ENCODE measurements at places on chromosomes 6 and 20.

- no peak overlapping the region for H3K27ac ChIP-seq
- no peak for DNase-seq
- no peaks in the 10 kb centered on the region for H3K27me3 ChIP-seq
- no peaks in the 10 kb centered on the region for H3K36me3 ChIP-seq
- peak overlapping the region; percentile 93 for H3K4me3 ChIP-seq
These were observed 1.4 kb downstream of the CDK5RAP1 start for GRCh38 chr20:33399924-33400323.

DNA sequence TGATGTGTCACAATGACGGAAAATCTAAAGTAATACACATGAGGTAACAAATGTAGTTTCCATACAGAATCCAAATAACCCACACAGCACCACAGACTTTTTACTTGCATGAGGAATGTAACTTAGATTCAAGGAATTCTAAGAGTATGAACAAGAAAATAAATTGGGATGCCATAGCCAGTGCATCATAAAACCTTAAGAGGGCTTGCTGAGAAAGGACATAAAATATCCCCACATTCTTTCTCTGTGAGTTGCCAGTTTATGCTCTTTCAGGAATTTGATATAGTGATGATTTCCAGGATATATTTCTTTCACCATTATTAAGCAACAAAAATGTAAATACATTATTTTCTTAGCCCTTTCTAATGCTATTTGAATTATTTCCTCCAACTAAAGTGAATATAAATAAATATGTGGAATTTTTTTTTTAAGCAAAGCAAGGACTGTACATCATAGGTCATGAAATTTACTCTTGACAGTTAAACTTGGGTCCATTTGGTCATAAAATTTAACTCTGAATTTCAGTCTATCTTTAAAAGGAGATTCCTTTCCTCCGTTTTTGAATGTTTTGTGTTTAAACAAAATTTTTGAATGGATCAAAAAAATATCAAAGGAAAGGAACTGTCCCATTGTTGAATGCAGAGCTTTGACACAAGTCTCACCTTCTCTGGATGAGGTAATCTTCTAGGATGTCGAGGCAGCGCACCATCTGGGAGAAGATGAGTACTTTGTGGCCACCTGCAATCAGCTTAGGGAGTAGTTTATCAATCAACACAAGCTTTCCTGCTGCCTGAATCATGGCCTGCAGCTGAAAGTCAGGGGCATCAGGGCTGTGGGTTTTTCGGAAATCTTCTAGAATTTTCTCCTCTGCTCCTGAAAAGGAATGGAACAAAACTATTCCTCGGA is 116.3 kb upstream of the EMILIN3 start:
- no peak overlapping the region for H3K4me3 ChIP-seq
- H3K27ac ChIP-seq = no peak overlapping the region
- peaks cover 18% of the 10 kb centered on the region for H3K4me1 ChIP-seq
- no peaks in the 10 kb centered on the region for H3K27me3 ChIP-seq
- no peak for DNase-seq

- no peaks in the 10 kb centered on the region for H3K27me3 ChIP-seq
- DNase-seq = no peak
- no peak overlapping the region for H3K27ac ChIP-seq
- H3K4me1 ChIP-seq = no peaks in the 10 kb centered on the region
- no peaks in the 10 kb centered on the region for H3K36me3 ChIP-seq
These were observed 8.8 kb downstream of the DDR1 start for GRCh38 chr6:30893001-30893591.

GRCh38 chr6:33719326-33719987 is 8.0 kb upstream of the UQCC2 start:
- H3K36me3 ChIP-seq = no peaks in the 10 kb centered on the region
- peaks cover 7% of the 10 kb centered on the region for H3K27me3 ChIP-seq
- H3K4me3 ChIP-seq = no peak overlapping the region
- no peak overlapping the region for H3K27ac ChIP-seq
- no peak for DNase-seq
- peaks cover 9% of the 10 kb centered on the region for H3K4me1 ChIP-seq
